Vagina (tissue), 2 donors: ENCODE measurements at places on chromosomes 6 and 20. TPM values are rescaled to one million over a fixed set of nuclear protein-coding genes. Genes with fewer than 3 reads are reported as not detected.

Gene PROKR2
- total RNA-seq = not detected

DNA sequence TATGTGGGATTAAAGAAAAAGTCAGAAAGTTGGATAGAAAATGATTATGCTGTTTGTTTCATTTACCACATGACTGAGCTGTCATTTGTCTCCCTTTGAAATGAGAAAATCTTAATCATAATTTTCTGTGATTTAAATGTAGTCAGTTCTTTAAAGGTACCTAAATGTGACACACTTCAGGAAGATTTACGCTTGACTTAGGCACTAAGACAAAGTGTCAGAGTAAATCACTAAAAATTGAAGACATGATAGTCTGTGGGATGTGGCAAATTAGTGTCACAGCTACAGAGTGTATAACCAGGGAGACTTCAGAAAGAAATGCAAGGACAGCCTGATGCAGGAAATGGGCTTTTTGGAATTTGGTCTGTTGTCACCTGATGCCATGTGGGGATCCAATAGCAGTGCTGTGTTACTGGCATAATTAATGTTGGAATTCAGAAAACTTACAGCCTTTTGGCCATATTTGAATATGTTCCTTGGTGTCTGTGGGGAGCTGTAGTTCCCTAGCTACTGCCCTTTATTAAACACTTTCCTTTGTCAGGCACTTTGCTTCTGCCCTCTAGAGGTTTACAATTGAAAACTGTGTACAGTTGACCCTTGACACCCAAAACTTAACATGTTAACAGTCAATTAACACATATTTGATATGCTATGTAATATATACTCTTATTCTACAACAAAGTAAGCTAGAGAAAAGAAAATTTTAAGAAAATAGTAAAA lies 493.8 kb downstream of the UTRN start:
- no peak overlapping the region for H3K4me3 ChIP-seq
- no peaks in the 10 kb centered on the region for H3K36me3 ChIP-seq
- H3K27me3 ChIP-seq = no peaks in the 10 kb centered on the region
- DNase-seq = no peak

- H3K27me3 ChIP-seq = no peaks in the 10 kb centered on the region
- H3K27ac ChIP-seq = no peak overlapping the region
- no peaks in the 10 kb centered on the region for H3K36me3 ChIP-seq
Observed at GRCh38 chr20:32538526-32538939, 46.6 kb downstream of the NOL4L start.

DNA sequence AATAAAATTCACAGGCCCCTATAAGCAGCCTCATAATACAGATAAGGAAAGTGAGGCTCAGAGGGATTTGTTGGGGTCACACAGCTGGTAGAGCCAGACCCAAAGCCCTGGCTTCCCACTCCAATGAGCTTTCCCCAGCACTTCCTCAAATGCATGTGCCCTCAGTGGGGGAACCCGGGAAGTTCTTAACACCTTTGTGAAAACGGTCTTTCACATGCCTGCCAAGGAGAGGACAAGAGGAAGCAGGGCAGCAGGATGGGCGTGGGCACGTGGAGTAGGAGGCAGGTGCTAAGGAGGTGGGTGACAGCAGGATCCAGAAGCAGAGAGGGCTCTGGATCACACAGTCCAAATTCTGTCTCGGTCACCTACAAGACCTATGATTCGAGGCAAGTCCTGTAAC lies 598 bp downstream of the PI16 start:
- DNase-seq = no peak
- no peaks in the 10 kb centered on the region for H3K36me3 ChIP-seq
- peak overlapping the region; percentile 57 for H3K27ac ChIP-seq
- H3K4me3 ChIP-seq = peak overlapping the region; percentile 33

GRCh38 chr20:23519556-23519955 lies 28.6 kb downstream of the CST8 start:
- H3K4me3 ChIP-seq = no peak overlapping the region
- no peaks in the 10 kb centered on the region for H3K36me3 ChIP-seq
- H3K4me1 ChIP-seq = no peaks in the 10 kb centered on the region
- H3K27me3 ChIP-seq = no peaks in the 10 kb centered on the region
- H3K27ac ChIP-seq = no peak overlapping the region
- no peak for DNase-seq
